ENCODE measurements at places on chromosomes 3 and 15.

- no peak for DNase-seq
Observed at GRCh38 chr15:98803228-98804056, 155.1 kb downstream of the IGF1R start.

DNA sequence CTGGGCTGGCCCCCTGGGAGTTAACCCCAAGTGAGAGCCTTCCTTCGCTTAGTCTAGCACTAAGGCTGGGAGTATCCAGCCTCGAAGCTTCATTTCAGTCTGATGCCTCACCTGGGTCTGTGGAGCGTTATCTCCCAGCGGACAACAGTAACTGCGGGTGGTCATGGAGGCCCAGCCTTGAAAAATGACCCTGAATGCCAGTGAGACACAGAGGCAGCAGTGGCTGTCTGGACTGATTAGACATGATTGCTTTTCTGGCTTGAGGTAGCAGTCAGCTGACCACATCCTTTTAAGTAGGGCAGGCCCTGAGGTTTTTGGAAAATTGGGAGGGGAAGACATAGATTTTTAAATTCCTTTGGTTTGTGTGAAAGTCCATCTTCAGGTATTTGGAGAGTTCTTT is 28.2 kb upstream of the TRIM59 start:
- DNase-seq: no peak

DNA sequence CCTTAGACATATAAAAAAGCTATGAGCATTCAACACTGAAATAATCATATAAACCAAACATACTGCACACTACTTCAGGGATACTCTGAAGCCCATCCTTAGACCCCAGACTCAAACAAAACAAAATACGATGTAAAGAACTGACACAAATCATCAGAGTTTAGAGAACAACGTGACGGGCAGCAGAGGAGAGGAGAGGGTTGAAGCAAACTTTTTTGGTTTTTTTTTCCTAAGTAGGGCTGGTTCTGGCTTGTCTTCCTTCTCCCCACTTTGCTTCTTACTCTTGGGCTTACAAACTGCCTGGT is 34.7 kb downstream of the GAP43 start:
- no peak for DNase-seq

GRCh38 chr15:74274470-74275038 is 38.4 kb downstream of the CCDC33 start:
- no peak for DNase-seq

GRCh38 chr3:143595456-143596077 is 252.7 kb downstream of the SLC9A9 start:
- no peak for DNase-seq

DNA sequence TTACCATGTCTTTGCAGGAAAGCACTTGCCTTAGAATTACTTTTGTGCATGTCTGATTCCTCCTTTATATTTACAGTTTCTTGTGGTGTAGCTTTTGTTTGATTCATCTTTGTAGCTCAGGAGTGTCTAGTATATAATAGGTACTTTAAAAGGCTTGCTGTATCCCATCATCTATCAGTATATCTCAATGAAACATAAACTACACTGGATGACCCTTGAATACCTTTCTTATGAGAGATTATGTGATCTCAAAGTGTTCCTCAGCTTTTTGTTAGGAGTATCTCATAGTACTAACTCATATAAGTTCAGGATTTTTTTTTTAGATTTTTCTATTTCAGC is 234.8 kb downstream of the PYDC2 start:
- no peak for DNase-seq

- DNase-seq: no peak
Observed at GRCh38 chr3:39273119-39273518, 6.7 kb downstream of the CX3CR1 start.

GRCh38 chr15:40418126-40418525 is 12.5 kb downstream of the IVD start:
- DNase-seq: no peak

DNA sequence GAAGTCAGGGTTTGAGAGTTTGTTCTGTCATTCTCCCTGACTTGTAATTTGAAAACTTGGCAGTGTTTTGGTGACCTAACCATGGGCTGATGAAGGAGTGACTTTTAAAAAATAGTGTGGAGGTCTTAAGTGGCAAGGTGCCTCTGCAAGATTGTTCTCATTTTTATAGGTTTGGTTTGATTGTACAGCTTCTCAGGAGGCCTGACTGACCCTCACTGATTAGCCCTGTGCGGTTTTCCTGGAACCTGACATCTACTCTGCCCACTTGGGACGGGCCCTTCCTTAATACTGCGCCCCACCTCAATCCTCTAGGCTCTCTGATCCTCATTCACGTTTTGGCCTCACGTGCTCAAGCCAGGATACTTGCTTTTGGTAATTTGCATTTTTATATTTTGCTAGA is 2.8 kb downstream of the UBE2E1 start:
- DNase-seq: no peak

- no peak for DNase-seq
Observed at GRCh38 chr3:109825971-109826810, 488.8 kb upstream of the DPPA4 start.

DNA sequence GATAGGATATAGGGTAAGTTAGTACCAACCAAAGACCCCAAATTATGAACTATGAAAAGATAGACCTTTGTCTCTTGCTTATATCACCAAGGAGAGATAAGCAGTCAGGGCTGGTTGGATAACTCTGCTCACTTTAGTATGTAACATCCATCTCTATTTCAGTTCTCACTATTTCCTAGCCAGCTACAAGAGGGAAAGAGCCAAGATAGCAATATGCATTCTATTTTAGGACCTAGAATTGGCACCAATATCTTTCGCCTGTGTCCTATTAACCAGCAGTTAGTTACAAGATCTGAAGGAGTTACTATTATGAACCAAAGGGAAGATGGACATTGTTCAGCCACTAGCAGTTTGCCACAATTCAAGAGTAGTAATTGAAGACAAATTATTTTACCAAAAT is 457.5 kb downstream of the NSUN3 start:
- DNase-seq: no peak

- no peak for DNase-seq
Observed at GRCh38 chr3:190192087-190192486, 71.4 kb upstream of the P3H2 start.

- DNase-seq: peak; percentile 18
Observed at GRCh38 chr3:126982126-126982470, 817 bp upstream of the PLXNA1 start.

DNA sequence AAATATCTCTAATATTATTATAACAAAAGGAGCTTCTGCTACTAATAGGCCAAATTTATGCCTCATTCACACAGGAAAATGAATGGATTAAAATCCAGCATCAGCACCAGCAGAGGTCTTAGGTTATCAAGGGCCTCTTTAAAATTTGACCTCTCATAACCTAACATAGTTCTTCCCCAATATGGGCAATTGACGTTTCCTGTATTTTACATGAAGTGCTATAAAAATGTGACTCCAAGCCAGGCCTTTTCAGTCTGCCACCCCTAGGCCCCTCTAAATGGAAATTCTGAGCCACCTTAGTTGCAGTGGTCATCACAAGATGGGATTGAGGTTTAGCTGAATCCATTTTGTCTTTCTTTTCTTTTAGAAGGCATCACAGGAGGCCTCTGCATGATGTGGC is 70.1 kb downstream of the CASR start:
- DNase-seq: no peak

- DNase-seq: no peak
Observed at GRCh38 chr15:64681424-64682024, 93.9 kb downstream of the RBPMS2 start.

- DNase-seq: no peak
Observed at GRCh38 chr15:64614519-64614918, 154.1 kb downstream of the ZNF609 start.

- DNase-seq: no peak
Observed at GRCh38 chr15:80580106-80580505, 115.0 kb upstream of the ABHD17C start.

DNA sequence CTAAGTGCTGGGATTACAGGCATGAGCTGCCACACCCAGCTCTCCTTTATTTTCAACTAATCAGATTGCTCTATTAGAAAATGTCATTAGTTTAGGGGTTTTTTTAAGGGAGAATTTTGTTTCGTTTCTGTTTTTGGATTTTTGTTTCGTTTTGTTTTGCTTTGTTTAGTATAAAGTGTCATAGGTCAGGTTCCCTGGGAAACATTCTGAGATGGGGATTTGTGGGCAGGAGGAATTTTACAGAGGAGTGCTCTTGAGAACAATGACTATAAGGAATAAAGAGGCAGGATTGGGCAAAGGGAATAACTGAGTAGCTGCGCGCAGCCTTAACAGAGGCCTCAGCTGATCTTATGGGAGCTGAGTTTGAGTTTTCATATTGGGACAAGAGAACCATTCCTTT is 86.8 kb upstream of the NR2F2 start:
- DNase-seq: no peak

DNA sequence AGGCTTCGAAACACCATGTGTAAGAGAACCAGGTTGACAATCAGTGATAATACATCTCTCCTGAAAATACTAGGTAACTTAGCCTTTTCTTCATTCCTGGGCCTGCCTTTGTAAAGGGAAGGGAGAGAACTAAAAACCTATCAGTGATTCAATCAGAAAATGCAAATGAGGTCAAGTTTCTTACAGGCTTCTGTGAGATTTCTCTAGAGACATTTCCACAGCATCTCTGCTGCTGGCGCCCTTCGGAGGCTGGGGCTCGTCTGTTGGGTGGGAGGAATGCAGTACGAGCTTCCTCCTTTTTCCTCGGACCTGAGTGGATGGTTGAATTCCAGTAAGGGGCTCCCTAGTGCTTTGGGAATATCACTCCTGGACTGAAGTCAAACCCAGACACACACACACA is 340.4 kb upstream of the ICE2 start:
- DNase-seq: no peak

- DNase-seq: no peak
Observed at GRCh38 chr3:189372243-189372642, 200.5 kb downstream of the TPRG1 start.

- DNase-seq: no peak
Observed at GRCh38 chr3:9349321-9350117, 13.3 kb upstream of the THUMPD3 start.

GRCh38 chr3:71917545-71917944 is 132.6 kb upstream of the PROK2 start:
- DNase-seq: no peak

DNA sequence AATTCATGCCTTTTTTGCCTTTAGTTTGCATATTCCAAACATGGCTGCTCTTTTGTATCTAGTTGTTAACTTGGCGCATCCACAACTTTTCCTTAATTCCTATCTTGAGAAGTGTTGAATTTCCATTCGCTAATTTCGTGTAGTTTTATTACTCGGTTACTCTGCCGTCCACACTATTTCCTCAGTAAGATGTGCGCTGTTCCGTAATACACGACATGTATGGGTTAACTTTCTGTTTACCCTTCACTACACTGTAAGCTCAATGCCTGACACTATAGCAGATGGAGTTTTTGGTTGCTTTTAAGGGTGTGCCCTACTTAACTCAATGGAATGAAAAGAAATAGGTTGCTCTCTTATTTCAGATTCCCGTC is 724 bp downstream of the RPSA start:
- DNase-seq: no peak

- DNase-seq: no peak
Observed at GRCh38 chr15:79956354-79956939, 14.5 kb downstream of the BCL2A1 start.

DNA sequence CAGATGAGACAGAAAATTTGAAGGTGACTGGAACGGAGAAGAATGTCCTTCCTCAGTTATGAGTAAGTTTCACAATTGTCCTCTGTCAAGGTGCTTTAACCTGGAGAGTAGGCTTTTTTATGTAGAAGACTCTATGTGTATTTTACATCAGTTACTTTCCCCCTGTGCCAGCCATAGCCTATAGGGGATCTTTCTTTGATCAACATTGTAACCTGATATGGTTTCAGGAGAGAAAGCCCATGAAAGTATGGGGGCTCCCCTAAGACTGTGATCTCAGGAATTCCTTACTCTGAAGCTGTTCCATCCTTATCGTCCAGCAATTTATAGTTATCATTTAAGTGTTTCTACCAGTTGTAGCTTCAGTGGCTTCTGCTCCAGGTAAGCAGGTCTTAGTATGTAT is 1076.3 kb upstream of the EPHA6 start:
- no peak for DNase-seq
